NCI-H1092 (cell line): ENCODE measurements at places on chromosomes 3 and 15.

GRCh38 chr3:124094496-124094895, 102.6 kb upstream of the ROPN1 start:
- DNase-seq: no peak

- no peak for DNase-seq
Measured at GRCh38 chr15:86040356-86041033, 39.2 kb upstream of the AGBL1 start.

- DNase-seq: no peak
Measured at GRCh38 chr15:94174399-94174802, 57.0 kb upstream of the MCTP2 start.

GRCh38 chr15:98547275-98547674, 101.1 kb upstream of the IGF1R start:
- DNase-seq: no peak

DNA sequence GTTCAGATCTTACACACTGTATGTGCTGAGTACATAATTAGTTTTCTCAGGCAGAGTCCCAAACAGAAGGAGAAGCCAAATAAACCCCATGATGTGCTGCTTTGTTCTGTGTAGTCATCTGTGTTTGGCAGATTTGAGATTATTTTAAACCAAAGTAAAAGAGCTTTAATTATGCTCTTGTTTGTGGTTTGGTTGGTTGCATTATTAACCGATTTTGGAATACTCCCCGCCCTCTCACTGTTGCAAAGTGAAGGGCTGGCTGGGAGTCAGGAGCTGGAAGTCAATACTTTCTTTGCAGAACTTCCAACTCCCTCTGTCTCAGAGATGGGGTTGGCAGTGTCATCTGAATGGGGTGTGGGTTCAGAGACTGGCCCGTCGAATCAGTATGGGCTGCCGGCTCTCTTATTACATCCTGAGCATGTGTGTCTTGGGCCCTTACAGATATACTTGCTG, 34.4 kb downstream of the SLCO3A1 start:
- no peak for DNase-seq

DNA sequence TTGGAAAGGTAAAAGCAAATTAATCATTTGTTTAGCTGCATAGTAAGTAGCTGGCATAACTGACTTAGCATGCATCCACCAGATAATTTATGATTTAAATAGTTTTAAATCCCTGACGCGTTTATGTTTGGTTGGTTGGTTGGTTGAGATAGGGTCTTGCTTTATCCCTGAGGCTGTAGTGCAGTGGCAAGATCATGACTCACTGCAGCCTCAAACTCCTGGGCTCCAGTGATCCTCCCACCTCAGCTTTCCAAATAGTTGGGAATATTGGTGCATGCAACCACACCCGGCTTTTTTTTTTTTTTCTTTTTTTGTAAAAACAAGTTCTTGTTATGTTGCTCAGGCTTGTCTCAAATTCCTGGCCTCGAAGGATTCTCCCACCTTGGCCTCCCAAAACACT, 263.4 kb downstream of the MCTP2 start:
- DNase-seq: no peak

GRCh38 chr15:87293031-87293430, 963.5 kb downstream of the NTRK3 start:
- DNase-seq: no peak

DNA sequence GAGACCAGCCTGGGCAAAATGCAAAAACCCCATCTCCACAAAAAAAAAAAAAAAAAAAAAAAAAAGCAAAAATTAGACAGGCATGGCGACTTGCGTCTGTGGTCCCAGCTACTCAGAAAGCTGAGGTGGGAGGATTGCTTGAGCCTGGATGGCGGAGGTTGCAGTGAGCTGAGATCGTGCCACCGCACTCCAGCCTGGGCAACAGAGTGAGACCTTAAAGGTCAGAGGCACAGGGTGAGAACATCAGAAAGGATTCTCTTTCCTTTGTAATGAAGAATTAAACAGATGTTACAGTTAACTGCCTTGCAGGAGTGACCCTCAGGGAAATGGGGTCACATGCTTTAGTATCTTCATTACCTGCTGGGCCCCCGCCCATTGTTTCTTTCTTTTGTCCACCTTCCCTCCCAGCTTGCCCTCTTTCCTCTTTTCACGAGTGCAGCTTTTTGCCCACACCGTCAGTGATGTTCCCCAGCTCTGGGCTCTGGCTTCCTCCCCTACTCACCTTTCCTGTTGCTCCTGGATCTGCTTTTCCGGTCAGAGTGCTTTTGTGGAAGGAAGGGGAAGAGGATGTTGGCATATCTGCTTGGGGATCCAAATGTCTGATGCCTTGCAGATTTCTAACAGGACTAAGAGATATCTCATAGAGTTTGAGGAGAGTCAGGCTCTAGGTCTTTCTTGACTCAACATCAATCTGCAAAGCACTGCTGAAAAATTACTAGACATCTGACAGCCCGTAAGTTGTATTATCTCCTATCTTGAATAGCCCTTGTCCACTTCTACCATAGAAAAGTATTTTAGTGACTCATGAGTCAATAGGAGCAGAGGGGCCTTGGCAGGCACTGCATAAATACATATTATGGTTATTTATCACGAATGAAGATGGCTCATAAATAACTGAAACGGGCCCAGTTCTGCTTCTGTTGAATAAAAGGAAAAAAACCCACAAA, 35.6 kb upstream of the NDUFB4 start:
- DNase-seq: no peak

DNA sequence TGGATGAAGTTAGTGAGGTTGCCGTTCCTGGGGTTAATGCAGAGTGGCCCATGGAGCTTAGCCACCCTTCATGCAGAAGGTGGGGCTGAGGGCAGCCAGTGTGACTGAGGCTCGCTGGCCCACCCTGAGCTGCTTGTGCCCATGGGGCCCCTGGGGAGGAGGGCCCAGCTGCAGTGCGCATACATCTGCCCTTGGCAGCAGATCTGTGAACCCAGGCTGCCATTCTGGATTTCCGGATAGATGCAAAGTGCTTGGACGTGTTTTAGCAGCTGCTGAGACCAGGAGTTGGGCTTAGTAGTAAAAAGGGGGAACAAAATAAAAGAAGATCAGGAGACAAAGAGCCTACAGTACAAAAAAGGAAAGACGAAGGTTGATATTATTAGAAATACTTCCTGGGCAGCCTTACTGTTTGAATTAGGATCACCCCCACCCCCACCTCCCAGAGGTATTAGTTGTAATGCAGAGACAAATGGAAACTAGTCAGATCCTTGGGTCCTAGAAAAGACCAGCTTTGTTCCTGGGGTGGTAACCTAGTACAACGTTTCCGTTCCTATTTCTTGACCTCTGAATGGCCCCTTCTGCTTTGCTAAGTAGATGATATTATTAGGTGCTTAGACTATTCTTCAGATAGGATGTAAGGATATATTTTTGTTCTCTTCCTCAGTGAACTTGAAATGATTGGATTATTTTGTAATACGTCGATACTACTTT, 70.2 kb downstream of the IGF1R start:
- DNase-seq: no peak

DNA sequence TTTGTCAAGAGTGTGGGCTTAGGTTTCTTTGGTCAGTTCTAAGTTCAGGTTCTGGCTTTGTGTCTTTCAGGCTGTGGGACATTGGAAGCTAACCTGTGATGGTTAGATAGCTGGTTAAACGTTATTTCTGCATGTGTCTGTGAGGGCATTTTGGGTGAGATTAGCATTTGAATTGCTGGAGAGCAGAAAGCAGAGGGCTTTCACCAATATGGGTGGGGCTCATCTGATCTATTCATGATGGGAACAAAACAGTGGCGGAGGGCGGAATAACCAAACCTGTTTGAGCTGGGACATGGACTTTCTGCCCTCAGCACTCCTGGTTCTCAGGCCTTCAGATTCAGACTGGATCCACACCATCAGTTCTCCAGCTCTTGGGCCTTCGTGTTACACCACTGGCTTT, 195.4 kb downstream of the KLF13 start:
- no peak for DNase-seq
